ENCODE measurements at places on chromosomes 12 and 14.

DNA sequence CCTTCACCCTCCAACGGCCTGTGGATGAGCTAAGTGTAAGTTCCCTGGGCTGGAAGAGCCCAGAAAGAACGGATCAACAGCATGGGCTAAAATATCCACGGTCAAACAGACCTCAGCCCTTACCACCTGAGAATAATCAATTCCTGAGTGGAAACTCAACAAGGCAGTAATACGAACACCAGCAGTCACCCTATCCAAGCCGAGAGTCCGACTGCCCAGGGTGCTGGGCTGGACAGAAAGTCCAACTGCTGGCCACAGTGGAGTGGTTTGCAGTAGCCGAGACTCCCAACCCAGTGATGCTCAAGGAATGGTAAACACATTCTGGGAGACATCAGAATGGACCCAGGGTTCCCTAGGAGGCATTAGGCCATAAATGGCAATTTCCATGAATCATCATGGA lies 36.8 kb downstream of the ANO2 start:
- no peak for DNase-seq

DNA sequence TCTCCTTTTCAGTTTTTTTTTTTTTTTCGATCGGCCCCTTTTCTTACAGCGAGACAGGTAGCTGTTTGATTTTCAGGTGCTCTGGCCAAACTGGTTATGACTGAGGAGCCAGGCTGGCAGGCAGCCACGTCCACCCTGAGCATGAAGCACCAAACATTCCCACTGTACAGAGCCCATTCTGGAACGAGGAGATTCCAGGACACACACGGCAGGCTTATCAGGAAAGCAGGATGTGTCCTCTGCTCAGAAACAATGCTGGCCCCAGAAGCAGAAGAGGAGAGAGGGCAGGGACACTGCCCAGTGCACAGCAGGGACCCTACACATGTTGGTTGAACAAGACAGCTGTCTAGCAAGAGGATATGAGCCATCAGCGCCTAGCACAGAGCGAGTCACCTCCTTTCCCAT lies 3.7 kb upstream of the KRT2 start:
- DNase-seq: no peak

GRCh38 chr14:59131938-59132795 lies 56.3 kb upstream of the DAAM1 start:
- DNase-seq: no peak

GRCh38 chr12:106722837-106723236 lies 51.6 kb upstream of the RIC8B start:
- DNase-seq: no peak

DNA sequence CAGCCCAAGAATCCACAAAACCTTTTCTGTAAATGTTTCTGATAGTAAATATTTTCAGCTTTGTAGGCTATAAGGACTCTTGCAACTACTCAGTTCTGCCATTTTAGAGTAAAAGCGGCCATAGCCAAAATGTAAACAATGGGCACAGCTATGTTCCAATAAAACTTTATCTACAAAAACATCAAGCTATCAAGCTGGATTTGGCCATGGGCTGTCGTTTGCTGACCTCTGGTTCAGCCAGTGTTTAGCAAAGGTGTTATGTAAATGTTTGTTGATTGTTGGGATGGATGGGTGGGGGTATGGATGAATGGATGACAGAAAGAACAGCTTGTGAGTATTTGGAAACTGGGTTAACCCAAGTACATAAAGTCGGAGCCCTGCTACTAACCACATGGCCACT lies 111.1 kb upstream of the VRK1 start:
- no peak for DNase-seq

DNA sequence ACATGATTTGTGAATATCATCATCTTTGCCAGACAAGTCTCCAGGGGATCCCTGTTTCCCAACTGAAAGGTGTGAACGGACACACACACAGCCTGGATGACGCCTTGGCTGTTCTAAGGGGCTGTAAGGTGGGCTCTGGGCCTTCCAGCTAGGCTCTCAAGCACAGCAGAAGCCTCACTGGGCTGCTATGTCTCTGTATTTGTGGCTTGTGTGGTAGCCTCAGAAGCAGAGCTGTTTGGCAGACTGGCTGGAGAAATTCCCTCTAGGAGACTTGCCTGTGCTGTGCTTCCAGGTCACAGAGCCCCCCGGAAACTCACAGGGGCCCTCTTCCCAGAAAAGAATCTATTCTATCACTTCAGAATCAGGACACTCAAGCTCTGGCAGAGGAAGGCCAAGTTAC lies 21.4 kb downstream of the OTUB2 start:
- DNase-seq: no peak

- no peak for DNase-seq
Observed at GRCh38 chr12:39064708-39065107, 159.3 kb upstream of the CPNE8 start.

- DNase-seq: no peak
Observed at GRCh38 chr12:68397566-68398158, 65.5 kb upstream of the MDM1 start.

- DNase-seq: no peak
Observed at GRCh38 chr12:59375633-59376032, 220.2 kb upstream of the SLC16A7 start.
